Activated CD4-positive, alpha-beta T cell treated with anti-CD3 and anti-CD28 coated beads for 24 hours (primary cell): ENCODE measurements at places on chromosomes 7 and 10.
A peak's percentile ranks its signal among the peaks of the same experiment; 100 is the strongest.

- no peak for DNase-seq
Observed at GRCh38 chr10:77062381-77062780, 575.2 kb downstream of the KCNMA1 start.

- DNase-seq, result no peak
Observed at GRCh38 chr7:90701771-90702170, 105.7 kb downstream of the CDK14 start.

GRCh38 chr10:118901906-118902305 is 127.6 kb upstream of the NANOS1 start:
- no peak for DNase-seq

DNA sequence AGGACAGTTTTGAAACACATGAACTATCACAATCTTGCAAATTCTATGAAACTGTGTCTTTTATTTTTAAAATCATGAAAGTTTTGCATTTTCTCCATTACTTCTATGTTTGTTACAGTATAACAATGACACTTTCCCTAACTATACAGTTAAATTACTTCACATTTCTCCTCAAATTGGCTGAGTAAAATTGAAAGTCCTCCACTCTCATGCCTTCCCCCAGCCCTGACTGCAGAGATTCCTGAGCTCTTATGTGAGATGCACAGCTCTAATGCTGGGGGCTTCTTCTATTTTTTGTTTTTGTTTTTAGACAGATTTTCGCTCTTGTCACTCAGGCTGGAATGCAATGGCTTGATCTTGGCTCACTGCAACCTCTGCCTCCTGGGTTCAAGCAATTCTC is 22.7 kb upstream of the MAP3K8 start:
- DNase-seq, result no peak

- DNase-seq, result no peak
Observed at GRCh38 chr7:20329389-20330238, 1.1 kb upstream of the ITGB8 start.

DNA sequence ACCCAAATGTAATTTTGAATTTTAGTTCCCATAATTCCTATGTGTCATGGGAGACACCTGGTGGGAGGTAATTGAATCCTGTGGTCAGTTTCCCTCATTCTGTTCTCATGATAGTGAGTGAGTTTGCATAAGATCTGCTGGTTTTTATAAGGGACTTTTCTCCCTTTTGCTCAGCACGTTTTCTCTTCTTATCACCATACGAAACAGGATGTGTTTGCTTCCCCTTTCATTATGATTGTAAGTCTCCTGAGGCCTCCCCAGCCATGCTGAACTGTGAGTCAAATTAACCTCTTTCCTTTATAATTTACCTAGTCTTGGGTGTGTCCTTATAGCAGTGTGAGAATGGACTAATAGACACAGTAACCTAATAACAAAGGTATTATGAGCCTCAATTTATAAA is 36.1 kb upstream of the ZNF736 start:
- no peak for DNase-seq

DNA sequence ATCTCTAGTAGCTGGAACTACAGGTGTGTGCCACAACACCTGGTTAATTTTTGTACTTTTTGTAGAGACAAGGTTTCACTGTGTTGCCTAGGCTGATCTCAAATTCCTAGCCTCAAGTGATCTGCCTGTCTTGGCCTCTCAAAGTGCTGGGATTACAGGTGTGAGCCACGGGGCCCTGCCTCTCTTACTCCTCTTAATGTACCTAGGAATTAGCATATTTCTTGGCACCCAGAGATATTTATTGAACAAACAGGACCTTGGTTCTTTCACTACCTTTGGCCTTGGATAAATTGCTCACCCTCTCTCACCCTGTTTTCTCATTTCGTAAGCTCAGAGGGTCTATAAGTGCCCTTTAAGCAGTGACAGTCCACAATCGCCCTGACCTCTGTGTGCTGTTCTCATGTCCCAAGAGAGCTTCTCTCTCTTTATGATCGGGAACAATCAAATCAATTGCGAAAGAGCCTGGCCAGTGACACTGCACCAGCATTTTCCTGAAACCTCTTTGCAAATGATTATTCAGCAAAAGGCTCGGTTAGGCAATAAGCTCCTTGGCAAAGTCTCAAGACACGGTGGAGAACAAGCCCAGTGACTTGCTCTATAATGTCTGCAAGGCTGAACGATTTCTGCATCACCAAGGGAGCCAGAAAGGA is 117.7 kb downstream of the APBB1IP start:
- no peak for DNase-seq

DNA sequence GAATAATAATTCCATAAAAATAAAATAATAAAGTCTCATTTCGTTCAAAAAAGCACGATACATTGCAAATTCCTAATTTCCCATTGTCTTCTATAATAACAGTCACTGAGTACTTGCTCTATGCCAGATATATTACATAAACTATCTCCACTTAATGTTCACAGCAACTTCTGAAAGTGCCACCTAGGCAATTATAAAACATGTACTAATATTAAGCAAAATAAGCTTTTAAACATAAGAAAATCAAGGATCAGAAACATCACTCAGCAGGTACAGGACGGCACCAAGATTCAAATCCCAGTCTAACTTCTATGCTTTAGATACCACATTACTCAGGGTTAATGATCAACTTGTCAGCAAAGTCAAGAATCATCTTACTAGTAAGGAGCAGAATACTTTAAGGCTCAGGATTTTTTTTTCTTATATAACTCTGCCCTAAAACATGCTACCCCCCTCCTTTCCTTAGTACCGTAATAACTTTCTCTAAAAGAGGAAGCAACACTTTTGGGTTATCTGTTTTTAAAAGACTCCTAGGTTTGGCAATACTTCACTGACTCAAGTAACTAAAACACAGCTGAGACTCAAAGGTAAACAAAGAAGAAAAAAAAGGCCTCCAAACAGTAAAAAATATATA is 51.3 kb downstream of the USP6NL start:
- DNase-seq, result no peak

GRCh38 chr10:3231951-3232730 is 59.6 kb upstream of the PITRM1 start:
- no peak for DNase-seq

DNA sequence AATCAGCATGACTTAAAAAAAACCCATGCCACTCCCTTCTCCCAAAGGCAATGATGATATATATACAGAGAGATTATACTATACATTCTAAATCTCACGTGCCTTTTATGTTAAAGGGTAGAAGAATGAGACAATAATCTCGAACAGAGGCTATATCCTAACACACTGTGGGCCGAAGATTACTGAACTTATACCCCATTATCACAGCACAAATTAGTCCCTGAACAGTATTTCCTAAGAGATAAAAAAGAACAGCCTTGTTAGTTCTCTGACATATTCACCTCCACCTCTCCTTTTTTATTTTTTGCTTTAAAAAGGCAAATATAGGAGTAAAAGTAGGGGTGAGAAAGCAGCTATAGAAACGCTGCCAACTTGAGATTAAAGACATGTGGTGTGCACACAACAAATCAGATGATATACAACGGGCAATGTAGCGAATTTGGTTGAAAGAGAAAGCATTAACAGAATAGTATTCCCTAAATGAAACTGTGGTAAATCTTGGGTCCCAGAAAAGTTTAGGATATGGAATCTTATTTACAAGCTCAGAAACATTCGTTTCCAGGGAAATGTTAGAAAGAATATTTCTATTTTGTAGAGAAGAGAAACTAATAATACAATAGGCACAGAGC is 69.5 kb downstream of the JMJD1C start:
- DNase-seq, result no peak

DNA sequence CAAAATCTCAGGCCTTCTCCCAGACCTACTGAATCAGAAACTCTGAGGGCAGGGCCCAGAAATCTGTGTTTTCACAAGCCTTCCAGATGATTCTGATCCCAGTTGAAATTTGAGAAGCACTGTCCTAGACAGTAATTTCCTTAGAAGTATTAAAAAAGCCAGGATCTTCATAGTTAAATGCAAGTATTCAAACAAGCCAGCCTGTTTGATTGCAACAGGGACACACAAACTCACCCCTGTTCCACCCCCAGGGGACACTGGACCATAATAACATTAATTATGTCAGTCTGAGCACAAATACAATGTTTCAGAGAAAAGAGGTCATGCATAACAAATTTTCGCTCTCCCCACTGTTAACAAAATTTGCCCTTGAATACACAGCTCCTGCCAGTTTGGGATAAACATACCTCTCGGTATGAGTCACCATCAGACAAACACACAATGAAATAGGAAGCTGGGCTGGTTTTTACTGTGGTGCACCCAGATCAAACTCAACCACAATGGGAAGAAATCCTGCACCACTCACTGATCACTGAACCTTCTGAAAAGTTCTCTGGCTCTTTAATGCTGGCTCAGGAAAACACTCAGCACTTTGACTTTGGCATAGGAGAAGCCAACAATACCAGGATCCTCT is 34.3 kb downstream of the ABLIM1 start:
- no peak for DNase-seq

DNA sequence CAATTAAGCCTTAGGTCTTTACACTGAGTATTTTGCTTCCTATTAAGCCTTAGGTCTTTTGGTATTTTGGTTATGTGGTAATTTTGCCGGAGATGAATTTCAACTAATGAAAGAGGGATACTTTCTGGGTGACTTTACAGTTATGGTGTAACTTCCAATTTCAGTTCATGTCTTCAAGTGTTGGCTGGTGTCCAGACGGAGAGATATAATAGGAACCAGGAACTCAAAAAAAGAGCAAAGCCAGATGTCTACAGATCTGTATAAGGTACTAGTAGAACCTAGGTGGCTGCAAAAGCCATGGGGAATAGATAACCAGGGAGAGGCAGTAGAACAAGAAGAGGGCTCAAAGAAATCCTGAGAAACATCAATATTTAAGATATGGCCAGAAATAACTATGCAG is 12.3 kb downstream of the ERCC6 start:
- DNase-seq, result no peak

DNA sequence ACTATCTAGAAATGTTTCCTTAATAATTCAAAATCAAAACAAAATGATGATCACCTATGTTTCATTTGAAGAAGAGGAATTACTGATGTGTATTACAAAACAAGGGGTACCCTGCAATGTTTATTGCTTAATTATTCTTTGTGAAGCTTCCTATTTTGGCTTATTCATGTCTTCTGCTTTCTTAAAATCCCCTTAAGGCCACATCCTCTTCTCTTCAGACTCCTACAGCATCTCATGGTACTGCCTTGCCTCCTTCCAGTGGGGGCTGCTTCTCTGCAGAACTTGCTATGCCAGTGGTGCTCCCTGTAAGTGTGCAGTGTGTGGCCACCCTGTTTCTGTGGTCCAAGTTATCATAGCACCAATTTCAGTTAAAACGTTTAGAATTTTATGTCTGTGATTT is 35.0 kb downstream of the CCDC146 start:
- no peak for DNase-seq

GRCh38 chr10:70715853-70716795 is 43.8 kb downstream of the ADAMTS14 start:
- no peak for DNase-seq

- peak; percentile 23 for DNase-seq
Observed at GRCh38 chr10:122703483-122704448, 4.1 kb upstream of the C10orf120 start.

- DNase-seq, result no peak
Observed at GRCh38 chr10:116239229-116239628, 33.8 kb downstream of the GFRA1 start.

- no peak for DNase-seq
Observed at GRCh38 chr10:29007748-29008610, 280.9 kb upstream of the LYZL1 start.

DNA sequence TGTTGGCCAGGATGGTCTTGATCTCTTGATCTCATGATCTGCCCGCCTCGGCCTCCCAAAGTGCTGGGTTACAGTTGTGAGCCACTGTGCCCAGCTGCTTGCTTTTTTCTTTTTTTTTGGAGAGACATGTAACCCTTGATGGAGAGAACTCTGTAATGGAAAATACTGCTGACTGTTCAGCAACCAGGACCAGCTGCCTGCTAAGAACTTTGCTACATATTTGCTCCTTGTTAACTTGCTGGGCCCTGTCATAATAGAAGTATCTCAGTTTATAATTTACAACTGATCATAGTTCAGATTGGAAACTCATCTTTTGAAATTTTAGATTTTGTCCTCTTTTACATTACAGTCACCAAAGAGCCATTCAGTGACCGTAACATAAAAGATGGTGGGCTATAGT is 34.9 kb downstream of the TASOR2 start:
- no peak for DNase-seq

- no peak for DNase-seq
Observed at GRCh38 chr7:69906283-69906995, 308.2 kb downstream of the AUTS2 start.

- no peak for DNase-seq
Observed at GRCh38 chr10:9188022-9188810, 1133.7 kb downstream of the GATA3 start.

- DNase-seq, result no peak
Observed at GRCh38 chr10:33893506-33893905, 559.0 kb upstream of the NRP1 start.

GRCh38 chr7:13099154-13099795 is 411.8 kb downstream of the ARL4A start:
- no peak for DNase-seq

- no peak for DNase-seq
Observed at GRCh38 chr7:37516664-37517063, 68.0 kb upstream of the ELMO1 start.
